B cell (primary cell): ENCODE measurements at places on chromosomes 7 and 10.

GRCh38 chr10:48478469-48478868 lies 126.4 kb downstream of the ARHGAP22 start:
- DNase-seq = no peak

DNA sequence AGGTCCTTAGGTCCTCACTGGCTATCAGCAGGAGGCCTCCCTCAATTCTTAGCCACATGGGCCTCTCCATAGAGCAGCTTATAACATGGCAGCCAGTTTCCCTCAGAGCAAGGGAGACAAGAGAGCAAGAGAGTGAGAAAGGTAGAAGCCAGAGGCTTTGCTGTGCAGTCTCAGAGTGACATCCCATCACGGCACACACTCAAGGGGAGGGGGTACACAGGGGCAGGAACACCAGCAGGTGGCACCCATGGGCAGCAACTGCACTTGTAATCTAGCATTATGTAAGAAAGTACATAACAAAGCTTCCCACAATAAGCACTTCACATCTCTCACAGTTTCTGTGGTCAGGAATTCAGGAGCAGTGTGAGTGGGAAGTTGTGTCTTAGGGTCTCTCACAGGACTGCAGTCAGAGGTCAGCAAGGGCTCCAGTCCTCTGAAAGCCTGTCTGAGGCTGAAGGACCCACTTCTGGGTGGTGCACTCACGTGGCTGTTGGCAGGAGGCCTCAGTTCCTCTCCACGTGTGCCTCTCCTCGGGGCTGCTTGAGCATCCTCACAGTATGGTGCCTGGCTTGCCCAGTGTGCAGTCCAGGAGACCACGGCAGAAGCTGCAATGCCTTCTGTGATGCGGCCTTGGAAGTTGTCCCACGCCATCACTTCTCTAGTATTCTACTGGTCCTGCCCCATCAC lies 159.4 kb downstream of the OAT start:
- DNase-seq = no peak

DNA sequence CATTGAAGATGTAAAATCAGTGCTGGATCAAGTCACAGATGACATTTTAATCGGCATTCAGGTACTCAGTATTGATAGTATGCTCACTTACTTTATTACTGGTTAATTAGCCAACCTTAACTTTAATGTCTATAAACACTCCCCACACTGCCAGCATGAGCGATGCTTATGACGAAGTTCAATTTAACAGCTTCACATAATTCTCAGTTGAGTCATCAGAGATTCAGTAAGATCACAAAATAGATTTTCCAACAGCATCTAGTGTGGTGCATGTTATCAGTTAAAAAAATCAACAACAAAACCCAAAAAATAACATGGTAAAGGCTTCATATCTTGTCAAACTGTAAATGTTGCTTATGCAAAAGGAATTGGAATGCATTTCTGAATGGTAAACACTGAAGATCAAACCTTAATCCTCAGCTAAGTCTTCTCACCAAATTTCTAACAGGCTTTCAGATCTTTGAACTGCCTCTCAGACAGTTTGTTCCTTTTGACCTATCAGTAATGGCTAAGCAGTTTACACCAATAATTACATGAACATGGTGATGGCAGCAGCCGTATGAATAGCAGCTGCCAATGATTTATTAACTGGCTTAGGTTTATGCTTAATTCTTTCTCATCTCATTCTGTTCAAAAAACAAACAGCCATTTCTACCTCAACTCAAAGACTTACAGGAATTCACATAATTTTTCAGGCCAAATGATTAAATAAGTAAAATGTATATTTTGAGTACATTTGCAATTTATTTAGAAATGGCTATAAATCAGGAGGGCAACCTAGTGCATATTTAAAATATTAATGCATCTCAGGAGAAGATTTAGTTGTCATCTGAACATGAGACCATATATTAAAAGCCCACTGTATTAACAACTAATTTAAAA lies 98.5 kb downstream of the CABCOCO1 start:
- DNase-seq = no peak

DNA sequence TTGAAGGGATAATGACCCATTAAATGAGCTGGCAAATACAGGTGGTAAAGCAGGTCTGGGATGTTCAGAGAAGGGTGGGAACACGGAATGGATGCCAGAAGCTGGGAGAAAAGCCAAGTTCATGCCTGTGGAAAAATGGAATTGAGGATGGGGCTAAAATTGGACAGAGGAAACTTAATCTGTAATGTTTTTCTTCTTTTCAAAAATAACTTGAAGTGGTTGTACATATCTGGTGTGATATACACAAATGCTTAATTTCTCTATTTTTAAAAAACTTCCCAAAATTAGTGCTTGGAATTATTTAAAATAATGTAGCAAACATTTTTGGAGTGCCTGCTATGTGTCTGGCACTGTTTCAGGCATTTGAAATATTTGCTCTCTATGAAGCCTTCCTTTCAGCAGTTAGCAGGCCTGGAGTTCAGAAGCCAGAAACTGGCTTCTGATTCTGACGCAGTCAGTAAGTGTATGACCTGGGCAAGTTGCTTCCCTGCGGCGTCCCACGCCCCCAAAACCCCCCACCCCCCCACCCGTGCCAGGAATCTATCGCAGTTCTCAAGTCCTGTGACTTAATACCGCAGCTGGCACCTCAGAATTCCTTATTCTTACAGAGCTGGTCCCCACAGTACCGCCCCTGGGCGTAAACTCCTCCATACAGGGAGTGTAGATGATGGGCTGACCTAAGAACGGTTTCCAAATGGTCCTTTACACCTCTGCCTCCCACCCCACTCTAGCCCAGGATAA lies 828 bp upstream of the MALSU1 start:
- DNase-seq = no peak

DNA sequence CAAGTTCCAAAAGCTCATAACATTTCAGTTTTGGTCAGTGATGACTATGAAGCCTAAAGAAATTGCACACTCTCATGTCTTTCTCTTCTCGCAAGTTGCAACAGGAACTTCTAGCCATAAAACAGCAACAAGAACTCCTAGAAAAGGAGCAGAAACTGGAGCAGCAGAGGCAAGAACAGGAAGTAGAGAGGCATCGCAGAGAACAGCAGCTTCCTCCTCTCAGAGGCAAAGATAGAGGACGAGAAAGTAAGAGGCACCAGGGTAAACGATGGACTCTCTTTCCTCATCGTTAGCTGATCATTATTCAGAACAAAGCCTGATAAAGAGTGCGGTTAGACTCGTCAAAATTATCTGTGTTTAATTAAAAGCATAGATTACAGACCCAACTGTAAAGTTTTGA lies 94.7 kb downstream of the HDAC9 start:
- peak; percentile 36 for DNase-seq

GRCh38 chr7:101594790-101595189 lies 34.3 kb downstream of the MYL10 start:
- DNase-seq = no peak

DNA sequence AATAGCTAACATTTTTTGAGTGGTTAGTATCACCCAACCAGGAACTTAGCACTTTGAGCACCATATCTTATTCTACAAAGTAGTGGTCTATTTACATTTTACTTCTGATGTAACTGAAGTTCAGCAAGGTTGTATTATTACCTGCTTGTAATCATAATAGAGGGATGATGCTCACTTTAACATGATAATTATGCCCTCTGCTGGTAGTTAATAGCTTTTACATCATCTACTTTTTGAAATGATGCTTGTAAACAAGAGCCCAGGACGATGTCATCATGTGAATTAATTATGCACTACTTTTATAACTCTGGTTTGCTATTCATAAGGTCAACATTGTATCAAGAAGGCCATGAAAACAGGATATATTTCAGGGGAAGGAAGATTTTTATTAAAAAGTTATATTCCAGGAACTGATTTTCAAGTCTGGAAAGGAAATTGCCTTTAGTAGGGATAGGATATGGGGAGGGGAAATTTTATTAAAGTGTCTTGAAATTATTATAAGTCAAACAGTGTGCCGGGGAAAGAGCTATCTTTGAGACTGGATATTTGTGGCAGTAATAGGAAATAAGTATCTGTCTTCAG lies 80.3 kb upstream of the SCIN start:
- DNase-seq = peak; percentile 19

- DNase-seq = no peak
Measured at GRCh38 chr7:107224374-107225223, 55.8 kb downstream of the HBP1 start.

- no peak for DNase-seq
Measured at GRCh38 chr7:43044511-43044910, 67.9 kb upstream of the HECW1 start.

- DNase-seq = no peak
Measured at GRCh38 chr7:89914711-89915110, 239.6 kb upstream of the STEAP1 start.

DNA sequence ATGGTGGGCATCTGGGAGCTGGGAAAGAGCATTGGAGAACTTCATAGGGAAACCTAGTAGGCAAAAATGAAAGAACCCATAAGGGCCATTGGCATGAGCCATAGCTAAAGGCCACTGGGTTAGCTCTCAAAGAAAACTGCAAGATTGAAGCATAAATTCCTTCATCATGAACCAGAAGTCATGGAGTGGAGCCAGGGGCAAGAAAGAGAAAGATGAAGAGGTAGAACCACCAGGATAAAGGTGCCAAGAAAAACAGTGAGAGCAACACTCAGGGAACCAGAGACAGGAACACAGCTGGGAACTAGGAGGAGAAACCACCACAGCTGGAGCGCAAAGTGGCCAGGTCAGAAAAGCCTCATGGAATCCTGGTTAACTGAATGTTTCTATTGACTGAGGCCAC lies 11.5 kb upstream of the SGMS1 start:
- DNase-seq = no peak

DNA sequence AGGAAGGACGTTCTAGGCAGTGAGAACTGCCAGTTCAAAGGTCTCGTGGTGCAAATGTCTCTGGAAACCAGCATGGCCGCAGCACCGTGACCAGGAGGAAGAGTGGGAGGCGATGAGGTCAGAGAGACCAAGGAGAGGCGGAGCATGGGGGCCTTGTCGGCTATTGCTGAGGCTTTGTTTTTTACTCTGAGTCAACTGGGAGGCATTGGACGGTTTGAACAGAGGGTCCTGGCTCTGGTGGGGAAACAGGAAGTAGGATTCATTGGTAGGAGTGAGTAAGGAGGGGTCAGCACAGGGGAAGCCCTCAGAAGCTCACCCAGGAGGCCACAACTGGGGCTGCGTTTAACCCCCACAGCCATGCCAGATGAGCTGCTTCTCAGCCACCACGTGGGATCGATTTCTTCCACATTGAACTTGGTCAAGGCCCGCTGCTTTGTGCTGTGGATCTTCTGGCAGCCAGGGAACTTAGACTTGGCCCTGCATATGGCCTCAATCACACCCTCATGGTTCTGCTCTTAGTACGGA lies 22.2 kb upstream of the SH2B2 start:
- no peak for DNase-seq

GRCh38 chr10:8050556-8051108 lies 3.9 kb upstream of the GATA3 start:
- DNase-seq = peak; percentile 56

DNA sequence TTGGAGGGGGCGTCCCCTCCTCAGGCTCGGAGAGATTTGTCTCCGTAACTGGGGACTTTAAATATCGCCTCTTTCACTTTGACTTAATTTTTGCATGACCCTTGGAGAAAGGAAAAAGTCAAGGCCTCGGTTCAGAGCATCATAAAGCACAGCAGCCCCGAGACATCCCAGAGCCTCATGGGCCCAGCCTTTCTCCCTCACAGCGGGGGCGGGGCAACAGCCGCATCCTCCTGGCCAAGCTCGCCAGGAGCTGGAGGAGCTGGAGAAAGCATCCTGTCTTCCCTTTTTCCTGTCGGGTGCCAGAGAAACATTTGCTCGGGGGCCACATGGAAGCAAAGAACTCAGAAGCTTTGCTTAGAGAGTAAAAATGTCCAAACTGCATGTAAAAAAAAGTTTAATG lies 43.6 kb upstream of the DPYSL4 start:
- DNase-seq = no peak

- peak; percentile 76 for DNase-seq
Measured at GRCh38 chr7:144834641-144835144, 1.2 kb downstream of the TPK1 start.

- DNase-seq = no peak
Measured at GRCh38 chr7:122423591-122423990, 119.0 kb upstream of the FEZF1 start.

DNA sequence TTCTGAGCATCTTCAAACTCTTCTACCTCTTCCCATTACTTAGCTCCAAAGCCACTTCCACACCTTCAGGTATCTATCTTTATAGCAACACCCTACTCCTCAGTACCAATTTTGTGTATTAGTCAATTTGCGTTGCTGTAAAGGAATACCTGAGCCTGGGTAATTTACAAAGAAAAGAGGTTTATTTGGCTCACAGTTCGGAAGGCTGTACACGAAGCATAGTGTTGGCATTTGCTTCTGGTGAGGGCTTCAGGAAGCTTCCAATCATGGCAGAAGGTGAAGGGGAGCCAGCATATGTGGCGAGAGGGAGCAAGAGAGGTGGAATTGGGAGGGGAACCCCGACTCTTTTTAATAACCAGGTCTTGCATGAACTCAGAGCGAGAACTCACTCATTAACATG lies 17.6 kb upstream of the CRYGN start:
- no peak for DNase-seq

DNA sequence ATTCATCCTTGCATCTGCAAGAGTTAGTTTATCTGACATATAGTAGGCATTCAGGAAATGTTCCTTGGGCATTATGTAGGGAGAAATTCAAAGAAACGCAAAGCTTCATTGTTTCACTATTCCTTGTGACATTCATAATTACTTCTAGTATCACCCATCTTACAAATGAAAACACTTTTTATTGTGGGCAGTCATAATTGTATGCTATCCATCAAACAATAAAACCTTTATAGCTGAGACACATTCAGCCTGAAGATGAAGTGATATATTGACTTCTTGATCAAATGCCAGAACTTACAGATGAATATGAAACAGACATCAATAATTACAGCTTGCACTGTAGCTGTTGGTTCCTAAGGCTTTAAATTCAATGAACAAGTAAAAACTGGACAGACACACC lies 36.4 kb downstream of the FAM204A start:
- DNase-seq = no peak

- no peak for DNase-seq
Measured at GRCh38 chr7:50450590-50451032, 461 bp upstream of the FIGNL1 start.

GRCh38 chr10:14476641-14477407 lies 146.1 kb upstream of the FRMD4A start:
- no peak for DNase-seq

GRCh38 chr10:14548970-14549369 lies 218.2 kb upstream of the FRMD4A start:
- no peak for DNase-seq

DNA sequence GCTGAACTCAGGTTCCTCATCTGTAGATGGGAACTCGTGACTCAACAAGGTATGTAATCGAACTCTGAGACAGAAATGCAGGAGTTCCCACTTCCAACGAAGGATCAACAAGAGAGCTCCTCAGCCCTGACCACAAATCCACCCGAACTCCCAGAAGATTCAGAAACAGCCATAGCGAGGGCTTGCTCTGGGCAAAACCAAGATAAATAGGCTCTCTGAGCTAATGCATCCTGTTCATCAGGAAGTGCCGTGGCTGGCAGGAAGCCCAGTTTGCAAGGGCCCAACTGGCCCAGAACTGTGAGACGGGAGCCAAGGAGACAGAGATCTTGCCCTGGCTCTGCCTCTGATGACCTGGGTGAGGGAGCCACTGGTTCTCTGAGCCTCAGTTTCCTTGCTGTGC lies 141.7 kb upstream of the PFKP start:
- DNase-seq = no peak
